Mesenchymal stem cell (in vitro differentiated cells and primary cell): ENCODE measurements at places on chromosomes 2 and 18.
A peak's percentile ranks its signal among the peaks of the same experiment; 100 is the strongest.

DNA sequence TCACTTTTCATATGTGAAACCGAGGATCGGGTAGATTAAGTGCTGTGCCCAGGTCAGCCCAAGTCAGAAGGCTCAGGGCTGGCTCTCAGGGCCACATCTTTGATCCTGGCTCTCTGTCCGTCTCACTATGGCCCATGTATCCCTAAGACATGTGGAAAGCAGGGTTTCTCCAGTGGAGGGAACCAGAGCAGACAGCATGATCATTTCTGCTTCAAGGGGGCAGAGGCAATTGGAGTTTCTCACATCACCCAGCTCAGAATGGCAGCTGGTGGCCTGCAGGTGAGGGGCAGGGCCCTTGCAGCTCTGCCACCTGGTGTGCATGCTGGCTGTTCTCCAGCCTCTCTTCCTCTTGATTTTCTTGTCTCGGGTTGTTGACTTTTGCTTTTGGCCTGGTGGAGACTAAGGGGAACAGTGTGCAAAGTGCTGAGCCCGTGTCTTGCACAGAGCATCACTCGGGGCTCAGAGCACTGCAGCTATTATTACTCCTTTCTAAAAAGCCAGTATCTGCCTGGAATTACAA is 27.0 kb downstream of the LDLRAD4 start:
- DNase-seq = no peak
- no peak overlapping the region for H3K27ac ChIP-seq
- no peak overlapping the region for H3K4me3 ChIP-seq

DNA sequence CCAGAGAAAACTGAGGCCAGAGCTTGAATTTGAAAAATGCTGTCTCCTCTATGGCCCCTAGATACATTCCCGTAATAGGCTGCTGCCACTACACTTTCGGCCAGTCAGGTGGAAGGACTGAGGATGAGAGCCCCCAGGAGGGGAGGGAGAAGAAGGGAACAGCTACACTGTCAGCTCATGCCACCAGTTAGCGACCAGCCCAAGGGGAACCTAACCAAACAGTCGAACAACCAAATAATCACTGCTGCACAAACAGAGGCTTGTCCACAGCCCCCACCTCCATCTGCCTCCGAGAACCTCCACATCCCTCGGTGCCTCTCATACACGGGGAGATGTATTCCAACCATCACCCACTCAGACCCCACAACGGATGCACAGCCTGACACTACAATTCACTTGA is 7.3 kb downstream of the ZNF516 start:
- no peak overlapping the region for H3K4me3 ChIP-seq
- H3K36me3 ChIP-seq = peaks cover 13% of the 10 kb centered on the region
- no peak for DNase-seq
- H3K27me3 ChIP-seq = no peaks in the 10 kb centered on the region

- peaks cover 21% of the 10 kb centered on the region for H3K4me1 ChIP-seq
- no peak overlapping the region for H3K4me3 ChIP-seq
- no peaks in the 10 kb centered on the region for H3K36me3 ChIP-seq
- peaks cover 70% of the 10 kb centered on the region for H3K27me3 ChIP-seq
- no peak for DNase-seq
- H3K27ac ChIP-seq = no peak overlapping the region
These were observed 3.7 kb upstream of the TGFA start for GRCh38 chr2:70557171-70557838.

GRCh38 chr2:70686577-70687460 is 81.2 kb downstream of the ADD2 start:
- no peak overlapping the region for H3K4me3 ChIP-seq
- H3K27me3 ChIP-seq = peaks cover 13% of the 10 kb centered on the region
- H3K4me1 ChIP-seq = peaks cover 3% of the 10 kb centered on the region
- DNase-seq = peak; percentile 54
- H3K36me3 ChIP-seq = no peaks in the 10 kb centered on the region

DNA sequence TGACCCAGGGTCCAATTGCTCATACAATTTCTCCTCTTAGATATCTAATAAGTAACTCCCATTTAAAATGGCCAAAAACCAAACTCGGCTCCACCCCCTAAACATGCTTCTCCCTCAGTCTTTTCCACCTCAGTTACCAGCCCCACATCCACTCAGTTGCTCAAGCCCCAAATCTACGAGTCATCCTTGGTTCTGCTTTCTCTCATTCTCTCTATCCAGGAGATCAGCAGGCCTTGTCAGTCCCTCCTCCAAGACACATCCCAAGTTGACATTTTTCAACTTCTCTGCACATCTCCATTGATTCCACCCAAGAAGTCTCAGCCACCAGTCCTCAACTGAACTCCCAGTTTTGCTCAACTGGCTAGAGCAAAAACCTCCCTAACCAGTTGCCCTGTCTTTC is 40.5 kb upstream of the RTN4 start:
- H3K4me3 ChIP-seq = no peak overlapping the region
- H3K27me3 ChIP-seq = no peaks in the 10 kb centered on the region
- no peak overlapping the region for H3K27ac ChIP-seq

DNA sequence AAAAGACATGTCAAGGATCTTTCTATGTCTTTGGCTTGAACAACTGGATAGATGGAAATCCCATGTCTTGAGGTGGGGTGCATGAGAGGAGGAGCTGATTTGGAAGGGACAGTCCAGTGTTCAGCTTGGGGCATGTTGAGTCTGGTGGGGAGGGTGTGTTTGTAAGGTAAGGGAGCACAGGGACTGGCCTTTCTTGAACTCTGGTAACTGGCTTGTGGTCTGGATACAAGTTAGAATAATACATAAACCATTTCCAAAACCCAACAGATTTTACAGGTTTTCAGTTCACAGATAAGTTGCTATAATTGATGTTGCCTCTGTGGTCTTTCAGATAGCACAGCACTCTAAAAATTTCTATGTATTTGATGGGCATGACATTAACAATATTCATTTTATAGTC is 24.2 kb downstream of the RHBDD1 start:
- no peaks in the 10 kb centered on the region for H3K27me3 ChIP-seq
- no peak overlapping the region for H3K27ac ChIP-seq
- no peak overlapping the region for H3K4me3 ChIP-seq
- H3K36me3 ChIP-seq = no peaks in the 10 kb centered on the region
- DNase-seq = no peak

GRCh38 chr2:8518979-8519668 is 162.7 kb upstream of the ID2 start:
- H3K4me3 ChIP-seq = no peak overlapping the region
- no peaks in the 10 kb centered on the region for H3K4me1 ChIP-seq
- no peak for DNase-seq

GRCh38 chr2:18971628-18972027 is 382.3 kb upstream of the NT5C1B start:
- no peak for DNase-seq
- H3K4me3 ChIP-seq = no peak overlapping the region
- no peaks in the 10 kb centered on the region for H3K27me3 ChIP-seq
- H3K4me1 ChIP-seq = peaks cover 2% of the 10 kb centered on the region
